NCI-H446 (cell line): ENCODE measurements at places on chromosomes 11 and 22.

DNA sequence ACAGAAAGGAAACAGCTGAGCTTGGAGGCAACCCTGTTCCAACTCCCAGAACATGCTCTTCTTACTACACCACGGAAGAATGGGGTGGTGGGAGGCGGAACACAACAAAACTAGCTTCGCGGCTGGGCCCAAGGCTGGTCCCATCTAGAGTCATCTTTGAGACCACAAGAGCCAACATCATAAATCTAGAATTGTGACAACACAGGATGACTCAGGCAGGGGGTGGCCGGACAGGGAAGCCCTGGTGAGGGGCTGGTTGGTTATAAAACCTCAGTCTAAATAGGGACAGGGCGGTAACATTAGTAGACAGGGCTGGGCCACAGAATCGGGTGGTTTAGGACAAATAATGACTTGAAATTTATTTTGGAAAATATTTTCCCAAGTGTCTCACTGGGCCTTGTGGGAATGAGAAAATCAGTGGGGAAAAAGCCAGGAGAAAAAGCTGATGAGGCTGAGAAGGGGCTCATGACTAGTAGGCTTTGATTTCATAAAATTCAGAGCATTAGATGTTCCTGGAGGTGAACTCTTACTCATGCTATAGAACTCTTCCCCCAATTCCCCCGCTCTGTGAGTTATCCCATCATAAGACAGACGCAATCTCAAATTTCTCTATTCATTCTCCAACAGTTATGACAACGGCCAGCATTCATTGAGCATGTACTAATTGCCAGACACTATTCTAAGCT, 151.8 kb upstream of the TIMP3 start:
- DNase-seq, result no peak

DNA sequence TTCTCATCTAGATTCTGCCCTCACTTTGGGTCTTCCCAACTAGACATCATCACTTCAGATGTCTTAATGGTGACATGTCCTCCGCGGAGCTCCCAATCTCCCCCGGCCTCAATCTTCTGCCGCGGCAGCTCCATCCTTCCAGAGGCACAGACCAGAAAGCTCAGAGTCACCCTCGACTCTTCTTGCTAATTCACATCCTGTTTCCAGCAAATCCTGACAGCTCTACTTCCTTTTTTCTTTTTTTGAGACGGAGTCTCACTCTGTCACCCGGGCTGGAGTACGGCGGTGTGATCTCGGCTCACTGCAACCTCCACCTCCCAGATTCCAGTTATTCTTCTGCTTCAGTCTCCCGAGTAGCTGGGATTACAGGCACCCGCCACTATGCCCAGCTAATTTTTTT, 54.5 kb downstream of the CACNG2 start:
- DNase-seq, result no peak

DNA sequence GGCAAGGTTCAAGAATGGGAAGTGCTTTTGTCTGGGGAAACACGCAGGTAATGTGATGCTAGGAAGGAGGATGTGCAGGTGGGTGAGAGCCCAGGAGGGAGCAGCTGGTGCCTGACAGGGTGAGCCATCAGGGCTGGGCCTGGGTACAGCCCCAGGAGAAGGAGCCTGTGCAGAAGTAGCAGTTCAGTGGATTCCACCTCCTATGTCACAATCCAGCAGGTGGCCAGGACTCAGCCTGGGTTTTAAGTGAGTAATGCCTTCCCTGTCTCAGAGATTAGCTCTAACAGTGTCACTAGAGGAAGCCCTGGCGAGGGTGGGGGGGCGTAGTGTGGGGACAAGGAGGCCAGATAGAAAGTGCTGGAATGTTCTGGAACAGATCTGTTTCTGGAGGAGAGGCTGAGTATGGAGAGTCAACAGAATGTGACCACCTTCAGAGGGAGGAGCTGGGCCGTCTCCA, 8.1 kb downstream of the RIC8A start:
- DNase-seq, result no peak

DNA sequence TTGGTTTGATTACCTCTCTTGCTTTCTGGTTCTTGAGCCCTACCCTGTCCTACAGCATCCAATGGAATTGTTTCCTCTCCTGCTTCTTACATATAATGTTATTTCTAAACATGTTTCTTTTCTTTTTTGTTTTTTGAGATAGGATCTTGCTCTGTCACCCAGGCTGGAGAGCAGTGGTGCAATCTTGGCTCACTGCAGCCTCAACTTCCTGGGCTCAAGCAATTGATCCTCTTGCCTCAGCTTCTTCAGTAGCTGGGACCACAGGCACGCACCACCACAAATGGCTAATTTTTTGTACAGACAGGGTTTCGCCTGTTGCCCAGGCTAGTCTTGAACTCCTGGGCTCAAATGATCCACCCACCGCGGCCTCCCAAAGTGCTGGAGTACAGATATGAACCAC, 105.9 kb downstream of the SGSM3 start:
- no peak for DNase-seq

- DNase-seq, result no peak
Observed at GRCh38 chr22:21753374-21754111, 17.9 kb upstream of the YPEL1 start.

DNA sequence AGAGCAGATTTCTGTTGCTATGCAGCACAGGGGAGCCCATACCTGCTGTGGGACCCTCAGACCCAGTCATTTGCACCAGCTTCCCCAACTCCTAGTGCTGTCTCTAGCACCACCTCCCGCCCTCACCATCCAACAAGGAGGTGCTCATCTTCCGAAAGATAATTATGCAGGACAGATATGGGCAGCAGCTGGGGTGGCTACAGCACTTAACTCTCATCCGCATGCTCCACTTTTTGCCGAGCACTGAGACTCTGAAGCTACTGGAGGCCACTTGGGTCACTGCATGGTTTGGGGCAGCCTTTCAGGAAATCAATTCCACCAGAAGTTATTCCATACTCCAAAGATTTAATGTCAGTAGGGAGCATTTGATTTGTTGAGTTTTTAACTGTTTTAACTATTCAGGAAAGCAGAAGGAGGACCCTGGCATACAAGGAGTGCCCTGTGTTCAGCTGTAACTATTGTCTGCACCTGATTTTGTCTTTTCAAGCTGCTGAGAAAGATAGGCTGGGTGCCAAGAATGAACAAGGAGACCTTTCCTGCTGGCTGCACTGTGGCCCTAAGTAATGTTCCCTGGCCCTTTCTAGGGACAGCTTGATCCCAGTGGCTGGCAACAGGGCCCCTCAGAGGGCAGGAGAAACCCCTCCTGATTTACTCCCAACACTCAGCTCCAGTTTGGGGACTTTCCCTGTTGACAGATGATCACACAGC, 67.3 kb upstream of the CSNK2A3 start:
- DNase-seq, result no peak

GRCh38 chr22:24265734-24266133, 4.9 kb upstream of the SPECC1L start:
- no peak for DNase-seq

GRCh38 chr11:134652586-134653255, 240.7 kb upstream of the B3GAT1 start:
- DNase-seq, result no peak

DNA sequence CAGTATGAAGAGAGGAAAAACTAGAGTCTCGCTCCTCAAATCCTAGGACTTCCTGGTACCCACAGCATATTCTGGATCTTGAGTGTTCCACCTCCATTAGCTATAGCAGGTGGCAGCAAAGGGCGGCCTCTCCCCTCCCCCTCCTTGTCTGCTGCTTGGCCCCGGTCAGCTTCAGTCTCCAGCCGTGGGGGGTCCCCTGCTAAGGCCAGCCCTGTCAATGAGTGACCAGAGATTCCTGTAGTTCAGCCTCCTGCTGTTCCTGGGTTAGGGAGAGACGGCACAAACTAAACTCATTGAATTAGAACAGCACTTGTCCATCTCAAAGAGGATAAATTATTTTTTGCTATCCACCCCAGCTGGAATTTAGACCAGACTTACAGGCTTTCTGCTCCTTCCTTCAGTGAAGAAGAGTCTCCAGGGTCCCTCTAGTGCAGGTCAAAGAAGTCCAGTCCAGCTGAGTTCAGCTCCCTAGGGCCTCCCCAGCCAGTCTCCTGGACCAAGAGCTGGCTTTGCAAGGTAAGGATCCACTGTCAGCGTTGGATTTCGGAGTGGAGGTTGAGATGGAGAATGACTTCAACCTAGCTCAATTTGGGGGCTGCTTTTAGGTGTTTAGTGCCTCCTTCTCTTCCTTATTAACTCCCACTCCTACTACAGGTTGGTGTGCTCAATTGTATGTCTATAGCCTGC, 1.1 kb upstream of the PHLDB1 start:
- DNase-seq, result no peak

DNA sequence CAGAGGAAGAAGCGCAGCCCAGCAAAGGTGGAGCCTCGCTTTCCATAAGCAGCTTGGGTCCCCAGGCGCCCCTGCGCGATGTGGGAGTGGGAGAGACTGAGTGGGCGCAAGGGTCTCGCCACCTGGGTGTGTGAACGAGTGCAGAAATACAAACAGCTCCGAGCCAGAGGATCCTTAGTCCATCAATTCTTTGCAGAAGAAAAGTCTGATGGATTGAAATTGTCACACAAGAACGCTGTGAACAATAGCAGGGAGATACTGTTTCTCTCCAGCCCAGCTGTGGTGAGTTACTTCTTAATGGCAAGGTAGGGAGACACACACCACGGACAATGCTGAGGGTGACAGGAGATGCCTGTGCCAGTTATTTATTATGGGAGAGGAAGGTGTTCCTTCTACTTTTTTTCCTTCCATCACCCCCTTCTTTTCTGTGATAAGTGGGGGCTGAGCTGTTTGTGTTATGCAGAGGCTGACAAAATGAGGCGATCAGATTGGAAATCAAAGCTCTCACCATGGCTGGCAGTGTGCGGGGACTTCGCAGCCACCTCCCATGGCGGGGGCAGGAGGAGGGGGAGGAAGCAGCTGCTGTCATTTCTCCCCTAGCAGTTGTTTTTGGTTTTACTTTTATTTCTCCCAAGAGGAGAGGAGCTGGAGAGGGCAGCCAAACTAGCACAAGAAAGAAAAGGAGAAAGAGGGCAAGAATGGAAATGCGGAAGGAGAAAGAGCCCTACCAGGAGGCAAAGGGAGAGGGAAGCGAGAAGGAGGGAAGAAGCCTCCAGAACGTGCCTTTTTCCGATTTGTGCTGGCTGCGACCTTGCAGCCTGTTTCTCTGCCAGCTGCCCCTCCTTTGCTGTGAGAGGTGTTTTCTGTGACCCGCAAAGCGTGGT, 755.8 kb downstream of the NTM start:
- no peak for DNase-seq

DNA sequence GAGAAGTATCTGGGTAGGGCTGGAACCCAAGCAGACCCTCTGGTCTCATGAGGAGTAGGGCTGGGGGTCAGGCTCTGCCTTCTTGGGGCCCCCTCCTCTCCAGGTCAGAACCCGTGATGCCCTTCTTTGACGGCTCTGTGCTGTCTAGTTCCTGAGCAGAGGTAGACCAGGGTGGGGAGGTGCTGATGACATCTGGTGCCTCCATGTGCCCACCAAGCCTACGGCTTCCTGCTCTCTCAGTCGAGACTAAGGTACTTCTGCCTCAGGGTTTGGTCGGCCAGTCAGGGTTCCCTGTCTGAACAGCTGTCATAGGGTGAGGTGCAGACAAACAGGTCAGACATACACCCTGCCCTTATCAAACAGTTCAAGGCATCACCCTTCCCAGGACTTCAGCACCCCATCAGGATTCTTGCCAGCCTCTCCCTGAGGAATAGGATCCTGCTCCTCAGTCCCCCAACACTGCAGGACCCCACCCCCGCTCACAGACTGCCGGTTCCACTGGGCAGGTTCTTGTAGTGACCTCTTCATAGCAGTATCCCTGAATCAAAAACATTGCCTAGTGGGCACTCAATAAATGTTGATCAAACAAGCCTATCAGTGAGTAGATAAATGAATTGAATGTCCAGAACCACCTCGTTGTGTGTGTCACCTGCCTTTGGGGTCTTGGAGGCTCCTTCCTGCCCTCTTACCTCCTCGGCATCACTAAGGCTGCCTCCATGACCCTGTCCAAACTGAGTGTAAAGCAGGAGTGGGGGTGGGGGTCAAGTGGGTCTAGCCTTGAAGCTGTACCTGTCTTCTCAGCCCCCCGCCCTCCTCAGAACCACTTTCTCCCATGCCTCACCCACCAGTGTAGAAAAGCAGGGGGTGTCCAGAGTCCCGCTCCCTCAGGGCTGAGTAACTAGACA, 158.2 kb downstream of the BUD13 start:
- DNase-seq, result no peak

- no peak for DNase-seq
Observed at GRCh38 chr11:90448256-90448655, 225.4 kb upstream of the CHORDC1 start.
